ENCODE measurements at places on chromosomes 13 and 19.

- DNase-seq: no peak
Observed at GRCh38 chr19:32819419-32820400, 49.9 kb downstream of the SLC7A9 start.

DNA sequence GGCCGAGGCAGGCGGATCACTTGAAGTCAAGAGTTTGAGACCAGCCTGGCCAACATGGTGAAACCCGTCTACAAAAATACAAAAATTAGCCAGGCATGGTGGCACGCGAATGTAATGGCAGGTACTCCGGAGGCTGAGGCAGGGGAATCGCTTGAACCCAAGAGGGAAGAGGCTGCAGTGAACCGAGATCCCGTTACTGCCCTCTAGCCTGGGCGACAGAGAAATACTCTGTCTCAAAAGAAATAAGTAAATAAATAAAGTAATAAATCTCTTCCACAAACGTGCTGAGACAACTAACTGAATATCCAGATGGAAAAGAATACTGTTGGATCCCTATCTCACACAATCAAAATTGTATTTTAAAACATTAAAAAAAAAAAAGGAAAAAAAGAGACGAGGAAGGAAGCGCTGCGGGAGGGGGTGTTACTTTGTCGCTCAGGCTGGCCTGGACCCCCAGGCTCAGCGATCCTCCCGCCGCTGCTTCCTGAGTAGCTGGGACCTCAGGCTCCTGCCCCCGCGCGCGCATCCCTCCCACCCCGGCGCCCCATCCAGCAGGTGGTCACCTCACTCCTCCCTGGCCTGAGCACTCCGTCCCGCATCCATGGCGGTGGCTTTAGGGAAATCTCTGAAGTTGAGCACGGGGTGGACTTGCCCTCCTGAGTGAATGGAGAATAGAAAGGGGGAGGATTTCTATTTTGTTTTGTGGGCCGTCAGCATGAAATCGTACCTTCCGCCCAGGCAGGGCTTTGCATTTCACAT is 628 bp upstream of the ZNF813 start:
- DNase-seq: no peak

GRCh38 chr19:1746401-1747284 is 6.7 kb upstream of the ONECUT3 start:
- DNase-seq: no peak

DNA sequence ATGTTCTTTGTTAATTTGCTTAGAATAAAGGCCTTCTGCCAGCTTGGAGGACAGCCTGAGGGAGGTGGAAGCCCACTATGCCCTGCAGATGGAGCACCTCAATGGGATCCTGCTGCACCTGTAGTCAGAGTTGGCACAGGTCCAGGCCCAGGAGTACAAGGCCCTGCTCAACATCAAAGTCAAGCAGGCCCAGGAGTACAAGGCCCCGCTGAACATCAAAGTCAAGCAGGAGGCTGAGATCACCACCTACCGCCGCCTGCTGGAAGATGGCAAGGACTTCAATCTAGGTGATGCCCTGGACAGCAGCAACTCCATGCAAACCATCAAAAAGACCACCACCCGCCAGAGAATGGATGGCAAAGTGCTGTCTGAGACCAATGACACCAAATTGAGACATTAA is 41.7 kb downstream of the ZNF85 start:
- DNase-seq: no peak

GRCh38 chr13:76775088-76775740 is 111.0 kb downstream of the KCTD12 start:
- DNase-seq: no peak

DNA sequence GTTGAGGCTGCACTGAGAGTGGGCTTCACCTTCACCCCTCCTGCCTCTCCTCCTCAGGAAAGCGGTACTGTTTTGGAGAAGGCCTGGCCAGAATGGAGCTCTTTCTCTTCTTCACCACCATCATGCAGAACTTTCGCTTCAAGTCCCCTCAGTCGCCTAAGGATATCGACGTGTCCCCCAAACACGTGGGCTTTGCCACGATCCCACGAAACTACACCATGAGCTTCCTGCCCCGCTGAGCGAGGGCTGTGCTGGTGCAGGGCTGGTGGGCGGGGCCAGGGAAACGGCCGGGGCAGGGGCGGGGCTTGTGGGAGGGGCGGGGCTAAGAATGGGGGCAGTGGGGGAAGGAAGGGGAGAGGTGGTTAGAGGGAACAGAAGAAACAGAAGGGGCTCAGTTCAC is 7.5 kb downstream of the CYP2A13 start:
- no peak for DNase-seq

DNA sequence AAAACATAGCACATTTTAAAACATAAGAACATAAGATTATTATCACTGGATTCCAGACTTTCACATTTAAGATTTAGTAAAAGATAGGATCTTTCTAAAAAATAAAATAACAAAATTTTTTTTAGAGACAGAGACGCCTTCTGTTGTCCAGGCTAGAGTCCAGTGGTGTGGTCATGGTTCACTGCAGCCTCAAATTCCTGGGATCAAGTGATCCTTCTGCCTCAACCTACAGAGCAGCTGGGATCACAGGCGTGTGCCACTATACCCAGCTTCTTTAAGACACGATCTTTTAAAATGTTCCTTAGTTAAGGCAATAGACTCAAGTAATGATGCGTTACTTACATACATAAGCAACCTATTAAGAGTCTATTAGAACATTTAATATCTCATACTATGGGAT is 32.7 kb downstream of the ALG5 start:
- DNase-seq: no peak

GRCh38 chr13:71096421-71096820 is 770.6 kb downstream of the DACH1 start:
- DNase-seq: no peak

- no peak for DNase-seq
Observed at GRCh38 chr19:30783212-30783611, 411.0 kb downstream of the ZNF536 start.

- no peak for DNase-seq
Observed at GRCh38 chr13:113532156-113532806, 41.8 kb upstream of the DCUN1D2 start.

All from stimulated activated CD4-positive, alpha-beta T cell treated with anti-CD3 and anti-CD28 coated beads, Interleukin-1b, Interleukin-23, amount 100 ng/mL, for 1 hour (primary cell).